Upper lobe of right lung (tissue), 1 donor: ENCODE measurements at places on chromosomes 4 and X. TPM values are rescaled to one million over a fixed set of nuclear protein-coding genes. Genes with fewer than 3 reads are reported as not detected.

Gene VCX3A
- total RNA-seq, result not detected

Gene IL15
- total RNA-seq, result 6.6 TPM

GRCh38 chr4:820230-821172 is 5.4 kb downstream of the CPLX1 start:
- DNase-seq, result peak; percentile 55

DNA sequence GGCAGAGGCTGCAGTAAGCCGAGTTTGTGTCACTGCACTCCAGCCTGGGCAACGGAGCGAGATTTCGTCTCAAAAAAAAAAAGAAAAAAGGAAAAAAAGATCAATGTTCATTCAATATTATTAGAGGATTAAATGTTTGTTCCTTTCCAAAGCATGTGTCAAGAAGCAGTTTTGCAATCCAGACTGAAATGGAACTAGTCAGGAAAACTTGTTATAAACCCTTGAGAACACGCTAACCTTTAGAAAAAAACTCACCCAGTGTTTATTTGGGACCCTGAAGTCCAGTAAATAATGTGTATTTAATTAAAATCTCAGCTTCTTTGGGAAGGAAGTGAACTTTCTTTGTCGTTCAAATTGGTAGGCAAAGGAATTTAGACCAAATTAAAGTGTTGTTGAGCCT is 16.4 kb upstream of the PRSS12 start:
- no peak for DNase-seq

DNA sequence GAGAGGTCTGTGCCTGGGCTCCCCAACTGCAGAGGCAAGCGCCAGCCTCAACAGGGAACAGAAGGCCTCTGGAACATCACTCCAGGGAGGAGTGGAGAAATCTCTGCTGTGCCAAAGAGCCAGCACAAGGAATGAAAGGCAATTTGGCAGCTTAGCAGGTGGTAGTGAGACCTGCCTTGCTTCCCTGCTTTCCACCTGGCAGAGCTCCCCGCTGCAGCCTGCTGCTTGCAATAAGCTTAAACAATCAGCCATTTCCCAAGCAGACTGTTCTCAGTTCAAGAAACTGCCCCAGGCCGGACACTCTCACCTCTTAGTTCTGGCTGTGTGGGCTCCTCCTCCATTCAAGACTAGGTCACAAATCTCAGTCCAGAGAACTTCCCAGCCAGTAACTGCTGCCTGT is 370.6 kb downstream of the MAGEB5 start:
- DNase-seq, result no peak

Gene CTAG1A
- total RNA-seq, result not detected

DNA sequence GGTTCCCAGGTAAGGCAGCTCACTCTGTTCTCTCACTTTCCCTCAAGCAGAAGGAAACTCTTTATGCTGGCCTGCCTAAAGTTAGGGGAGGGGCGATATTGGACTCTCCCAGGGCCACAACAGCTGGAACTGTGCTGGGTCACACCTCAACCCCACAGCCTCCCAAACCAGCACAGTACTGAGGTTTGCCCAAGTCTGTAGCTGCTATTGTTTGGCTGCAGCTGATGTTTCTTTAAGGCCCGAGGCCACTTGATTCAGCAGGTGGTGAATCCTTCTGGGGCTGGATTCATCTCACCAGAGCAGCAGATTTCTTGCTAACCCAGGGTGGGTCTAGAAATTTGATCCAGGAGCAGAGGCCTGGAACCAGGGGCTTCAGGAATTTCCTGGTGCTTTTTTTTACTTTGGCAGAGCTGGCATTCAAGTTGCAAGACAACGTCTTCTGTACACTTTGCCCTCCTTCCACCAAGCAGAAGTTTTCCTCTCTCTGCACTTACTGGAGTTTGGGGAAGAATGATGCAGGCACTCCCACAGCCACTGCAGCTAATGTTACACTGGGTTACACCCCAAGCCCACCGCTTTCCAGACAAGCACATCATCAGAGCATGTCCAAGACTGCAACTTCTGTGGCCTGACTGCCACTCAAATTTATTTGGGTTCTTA is 544.7 kb upstream of the NDST4 start:
- no peak for DNase-seq

GRCh38 chr4:173934933-173935620 is 348.4 kb downstream of the FBXO8 start:
- DNase-seq, result no peak

Gene ATP5ME
- total RNA-seq, result 167 TPM

DNA sequence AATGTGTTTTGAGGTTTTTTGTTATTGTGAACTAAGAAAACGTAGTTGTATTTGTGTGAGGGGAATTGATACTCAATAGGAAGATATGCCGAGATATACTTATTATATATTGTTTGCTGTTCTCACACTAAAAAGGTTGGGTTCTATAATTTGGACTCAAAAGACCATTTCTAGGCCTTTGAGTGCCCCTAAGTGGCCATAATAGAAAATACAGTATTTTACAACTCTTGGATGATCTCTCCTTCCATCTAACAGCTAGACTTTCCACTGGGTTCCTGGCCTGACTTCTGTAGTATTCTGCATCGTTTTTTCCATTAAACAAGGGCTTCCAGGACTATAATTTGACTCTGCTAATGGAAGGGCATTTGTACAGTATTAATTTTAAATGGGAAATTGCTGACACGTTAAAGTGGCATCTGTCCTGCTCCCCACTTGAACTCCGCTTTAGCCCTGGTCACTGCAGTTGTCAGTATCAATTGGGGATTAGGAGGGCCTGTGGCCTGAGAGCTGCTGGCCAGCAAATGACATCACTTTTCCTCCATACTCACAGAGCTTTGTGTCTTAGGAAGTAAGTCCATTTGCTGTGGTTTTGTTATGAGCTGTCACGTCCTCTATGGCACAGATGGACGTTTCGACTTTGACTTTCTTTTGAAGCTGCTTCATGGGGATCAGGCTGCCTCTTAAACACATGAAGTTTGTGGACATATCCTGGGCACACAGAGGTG is 176.9 kb downstream of the SLIT2 start:
- DNase-seq, result no peak

DNA sequence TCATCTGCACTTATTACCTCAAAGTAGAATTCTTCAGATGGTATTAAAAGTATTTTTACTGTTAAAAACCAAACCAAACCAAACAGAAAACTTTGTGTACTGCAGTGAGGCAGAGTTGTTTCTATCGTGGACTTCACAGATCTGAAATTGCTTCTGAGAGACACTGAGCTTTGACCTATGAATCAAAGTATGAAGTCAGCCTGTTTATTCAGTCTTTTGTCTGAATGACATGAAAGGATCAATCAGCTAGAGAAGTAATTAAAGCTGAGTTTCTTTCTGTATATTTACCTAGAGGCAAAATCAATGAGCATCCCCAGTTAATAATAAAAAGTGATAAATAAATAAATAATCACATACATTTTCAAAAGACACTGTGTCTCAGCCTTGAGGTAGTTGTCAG is 2121.0 kb downstream of the PCDH7 start:
- DNase-seq, result no peak

Gene NUP62CL
- total RNA-seq, result 0.78 TPM

Gene STARD8
- 39.4 TPM for total RNA-seq

Gene LDOC1
- 19.1 TPM for total RNA-seq

Gene HSFX3
- total RNA-seq, result not detected

Gene DGKQ
- total RNA-seq, result 19.1 TPM
